ENCODE measurements at places on chromosomes 6 and 20. TPM values are rescaled to one million over a fixed set of nuclear protein-coding genes. Genes with fewer than 3 reads are reported as not detected.

DNA sequence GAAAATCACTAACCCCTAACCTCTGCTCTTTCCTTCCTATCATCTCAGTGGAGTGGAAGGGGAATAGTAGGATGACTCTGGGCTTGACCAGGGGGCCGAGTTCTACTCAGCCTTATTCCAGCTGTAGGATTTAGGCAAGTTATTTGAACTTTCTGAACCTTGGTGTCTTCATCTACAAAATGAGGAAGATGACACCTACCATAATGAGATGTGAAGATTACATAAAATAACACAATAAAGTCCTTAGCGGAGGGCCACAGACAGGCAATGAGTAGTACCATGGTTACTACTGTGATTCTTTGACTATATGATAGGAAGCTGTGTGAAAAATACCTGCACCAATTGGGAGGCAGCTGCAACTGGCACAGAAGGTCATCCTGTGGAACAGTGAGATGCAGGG lies 53.6 kb upstream of the PIM1 start:
- no peaks in the 10 kb centered on the region for H3K36me3 ChIP-seq
- H3K27ac ChIP-seq: no peak overlapping the region
- no peaks in the 10 kb centered on the region for H3K27me3 ChIP-seq
- no peak for DNase-seq

DNA sequence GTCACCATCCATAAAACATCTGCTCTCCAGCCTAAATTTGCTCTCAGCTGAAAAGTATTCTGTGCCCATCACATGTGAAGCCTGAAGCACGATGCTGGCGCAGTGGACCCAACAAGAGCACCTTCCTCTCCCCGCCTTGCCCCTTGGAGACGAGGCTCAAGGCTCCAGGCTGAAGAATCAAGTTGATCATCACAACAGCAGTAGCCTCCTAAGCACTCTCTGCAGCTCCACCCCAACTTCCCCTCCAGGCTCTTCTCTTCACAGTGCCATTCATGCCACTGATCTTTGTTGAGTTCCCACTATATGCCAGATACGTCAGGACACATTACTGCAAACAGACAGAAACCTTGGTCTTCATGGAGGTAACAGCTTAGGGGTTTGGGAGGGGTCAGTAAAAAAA lies 41.6 kb upstream of the ZNF217 start:
- no peaks in the 10 kb centered on the region for H3K36me3 ChIP-seq
- no peak for DNase-seq
- no peaks in the 10 kb centered on the region for H3K27me3 ChIP-seq
- peaks cover 9% of the 10 kb centered on the region for H3K4me1 ChIP-seq
- no peak overlapping the region for H3K4me3 ChIP-seq
- H3K27ac ChIP-seq: no peak overlapping the region

GRCh38 chr6:107698146-107698545 lies 126.0 kb downstream of the SCML4 start:
- no peak for DNase-seq
- no peak overlapping the region for H3K4me3 ChIP-seq
- H3K4me1 ChIP-seq: no peaks in the 10 kb centered on the region
- H3K36me3 ChIP-seq: no peaks in the 10 kb centered on the region

DNA sequence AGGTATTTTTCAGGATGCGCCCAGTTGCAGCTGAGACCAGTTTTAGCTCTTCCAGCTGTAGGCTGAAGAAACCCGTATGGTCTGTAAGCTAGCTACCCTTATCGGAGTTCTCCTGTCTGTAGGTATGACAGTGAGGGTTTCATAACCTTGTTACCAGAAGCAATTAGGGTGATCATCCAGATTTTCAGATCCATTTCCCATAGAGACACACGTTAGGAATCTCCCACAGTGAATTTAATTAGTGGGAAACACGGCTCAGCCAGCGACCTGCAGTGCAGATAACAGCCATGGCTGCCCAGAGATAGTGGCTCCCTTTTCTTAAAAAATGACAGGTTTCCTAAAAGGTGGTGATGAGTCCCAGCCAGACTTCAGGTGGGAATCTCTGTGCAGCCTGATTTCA lies 111.1 kb downstream of the BTBD3 start:
- H3K4me1 ChIP-seq: no peaks in the 10 kb centered on the region
- no peaks in the 10 kb centered on the region for H3K36me3 ChIP-seq
- H3K27me3 ChIP-seq: peaks cover 13% of the 10 kb centered on the region
- no peak for DNase-seq
- no peak overlapping the region for H3K27ac ChIP-seq

- peaks cover 29% of the 10 kb centered on the region for H3K36me3 ChIP-seq
- H3K27me3 ChIP-seq: no peaks in the 10 kb centered on the region
- no peak for DNase-seq
Observed at GRCh38 chr6:125789576-125790357, 993 bp upstream of the NCOA7 start.

DNA sequence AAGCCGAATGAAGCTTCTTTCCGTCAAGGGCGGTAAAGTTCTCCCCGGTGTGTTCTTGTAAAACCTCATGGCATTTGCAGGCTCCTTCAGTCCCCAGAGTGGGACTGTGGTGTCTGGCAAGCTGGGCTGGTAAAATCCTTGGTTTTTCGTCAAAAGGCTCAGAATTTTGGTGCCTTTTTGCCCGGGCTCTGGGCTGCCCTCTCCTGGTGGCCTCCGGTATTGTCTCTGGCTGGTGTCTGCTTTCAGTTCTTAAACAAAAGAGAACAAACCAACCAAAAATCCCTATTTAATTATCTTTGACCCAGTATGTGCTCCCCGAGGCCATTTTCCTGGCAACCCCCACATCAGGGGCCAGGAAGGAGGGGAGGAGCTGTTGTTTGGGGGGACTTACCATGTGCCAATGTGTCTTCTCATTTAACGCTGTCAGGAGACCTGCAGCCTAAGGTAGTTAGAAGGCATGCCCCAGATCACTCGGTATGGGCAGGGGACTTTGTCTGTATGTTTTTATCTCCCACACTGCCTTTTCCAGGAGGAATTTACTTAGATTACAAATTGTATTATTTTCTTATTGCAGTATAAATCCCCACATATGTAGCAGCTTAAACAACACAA lies 11.1 kb downstream of the CDH4 start:
- no peak overlapping the region for H3K27ac ChIP-seq
- peaks cover 81% of the 10 kb centered on the region for H3K27me3 ChIP-seq
- no peaks in the 10 kb centered on the region for H3K36me3 ChIP-seq
- no peaks in the 10 kb centered on the region for H3K4me1 ChIP-seq

DNA sequence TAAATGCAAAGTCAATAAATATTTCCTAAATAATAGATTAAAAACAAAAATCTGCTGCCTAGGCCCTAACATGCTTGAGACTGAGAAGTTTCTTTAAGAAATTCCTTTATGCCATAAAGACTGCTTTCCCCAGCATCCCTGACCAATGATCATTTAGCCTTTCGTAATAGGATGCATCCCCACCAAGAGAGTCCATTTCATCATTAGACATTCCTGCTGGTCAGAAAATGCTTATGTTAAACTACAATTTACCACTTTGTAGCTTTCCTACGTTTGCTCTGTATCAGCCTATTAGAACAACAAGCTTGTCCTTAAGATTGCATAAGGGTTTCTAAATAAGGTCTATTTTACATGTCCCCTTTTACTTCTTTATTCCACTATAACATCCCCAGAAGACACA lies 59.8 kb upstream of the HSF2 start:
- H3K27me3 ChIP-seq: no peaks in the 10 kb centered on the region
- no peaks in the 10 kb centered on the region for H3K4me1 ChIP-seq
- DNase-seq: no peak
- no peaks in the 10 kb centered on the region for H3K36me3 ChIP-seq
- H3K27ac ChIP-seq: no peak overlapping the region

DNA sequence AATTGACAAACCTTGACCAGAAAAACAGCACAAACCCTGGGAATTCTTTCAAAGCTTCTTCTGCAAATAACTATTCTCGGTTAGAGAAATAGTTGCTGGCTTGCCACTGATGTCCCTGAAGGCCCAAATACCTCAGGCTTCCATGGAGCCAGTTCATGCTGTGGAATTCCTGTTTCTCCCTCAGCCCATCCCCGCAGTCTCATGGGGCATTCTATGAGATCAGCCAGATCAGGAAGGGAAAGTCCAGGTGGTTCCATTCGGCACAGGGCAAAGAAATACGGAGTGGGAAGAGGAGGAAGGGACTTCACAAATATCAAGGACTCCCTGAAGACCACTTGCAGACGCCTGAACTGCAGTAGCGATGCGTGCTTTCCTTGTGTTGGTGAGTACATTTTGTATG lies 63.3 kb downstream of the MYLK4 start:
- no peaks in the 10 kb centered on the region for H3K27me3 ChIP-seq

GRCh38 chr6:33771146-33772081 lies 17.5 kb downstream of the LEMD2 start:
- peaks cover 24% of the 10 kb centered on the region for H3K27me3 ChIP-seq
- H3K4me1 ChIP-seq: peaks cover 6% of the 10 kb centered on the region
- peak overlapping the region; percentile 23 for H3K27ac ChIP-seq
- H3K36me3 ChIP-seq: peaks cover 68% of the 10 kb centered on the region

- no peaks in the 10 kb centered on the region for H3K36me3 ChIP-seq
- H3K4me1 ChIP-seq: no peaks in the 10 kb centered on the region
- peaks cover 56% of the 10 kb centered on the region for H3K27me3 ChIP-seq
- no peak overlapping the region for H3K27ac ChIP-seq
Observed at GRCh38 chr20:12808006-12808567, 200.7 kb upstream of the SPTLC3 start.

- H3K27me3 ChIP-seq: no peaks in the 10 kb centered on the region
- H3K27ac ChIP-seq: peak overlapping the region; percentile 93
- peak overlapping the region; percentile 34 for H3K4me3 ChIP-seq
- peaks cover 49% of the 10 kb centered on the region for H3K4me1 ChIP-seq
Observed at GRCh38 chr6:165571721-165572132, 91.3 kb downstream of the PDE10A start.

- no peaks in the 10 kb centered on the region for H3K4me1 ChIP-seq
- H3K36me3 ChIP-seq: no peaks in the 10 kb centered on the region
- no peaks in the 10 kb centered on the region for H3K27me3 ChIP-seq
- H3K4me3 ChIP-seq: no peak overlapping the region
Observed at GRCh38 chr6:8017276-8017701, 46.9 kb downstream of the BLOC1S5 start.

GRCh38 chr6:31400467-31401289 lies 2.7 kb upstream of the MICA start:
- DNase-seq: peak; percentile 76
- no peaks in the 10 kb centered on the region for H3K27me3 ChIP-seq
- H3K27ac ChIP-seq: peak overlapping the region; percentile 24
- H3K4me3 ChIP-seq: peak overlapping the region; percentile 95

DNA sequence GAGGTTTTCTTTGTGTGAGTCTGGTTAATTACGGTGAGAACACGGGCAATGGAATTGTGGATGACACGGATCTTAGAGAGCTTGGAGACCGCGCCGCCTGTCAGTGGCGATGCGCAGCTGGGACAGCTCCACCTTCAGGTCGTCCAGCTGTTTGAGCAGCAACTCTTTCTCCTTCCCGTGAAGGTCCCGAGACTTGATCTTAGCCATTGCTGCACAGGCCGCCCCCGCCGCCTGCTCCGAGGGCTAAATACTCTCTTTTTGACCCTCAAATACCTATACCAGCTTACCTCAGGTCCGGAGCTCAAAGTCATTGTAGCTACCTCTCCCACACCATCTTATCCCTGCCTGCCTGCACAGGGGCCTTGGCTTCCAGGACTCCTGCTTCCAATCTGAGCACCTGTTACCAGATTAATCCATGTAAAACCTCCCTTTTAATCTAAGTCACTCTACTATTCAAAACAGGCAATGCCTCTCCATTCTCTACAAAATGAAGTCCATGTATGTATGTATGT lies 100.2 kb downstream of the PREP start:
- H3K4me1 ChIP-seq: no peaks in the 10 kb centered on the region
- H3K36me3 ChIP-seq: peaks cover 12% of the 10 kb centered on the region
- H3K27me3 ChIP-seq: no peaks in the 10 kb centered on the region
- DNase-seq: no peak

DNA sequence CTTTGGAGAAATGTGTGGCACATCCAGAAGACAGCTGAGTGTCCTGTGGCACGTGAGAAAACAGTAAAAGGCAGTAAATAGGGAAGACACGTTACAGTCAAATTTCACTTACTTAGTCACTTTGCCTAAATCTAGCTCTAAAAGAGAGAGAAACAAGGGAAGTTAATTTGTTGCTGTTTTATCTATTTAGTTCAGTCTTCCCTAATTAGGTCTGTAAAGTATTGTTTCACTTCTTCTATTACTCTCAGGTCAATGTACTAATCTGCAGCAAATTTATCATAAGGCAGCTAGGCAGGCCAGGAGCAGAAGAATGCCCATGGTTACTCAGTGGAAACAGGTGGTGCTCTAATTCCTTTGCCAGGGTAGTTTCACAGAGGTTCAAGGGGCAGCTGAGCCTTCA lies 124.3 kb upstream of the CNR1 start:
- H3K27ac ChIP-seq: no peak overlapping the region
- no peaks in the 10 kb centered on the region for H3K36me3 ChIP-seq
- no peak overlapping the region for H3K4me3 ChIP-seq

GRCh38 chr6:82693094-82693493 lies 329.5 kb downstream of the TPBG start:
- DNase-seq: no peak
- H3K27me3 ChIP-seq: no peaks in the 10 kb centered on the region
- peaks cover 10% of the 10 kb centered on the region for H3K4me1 ChIP-seq
- no peaks in the 10 kb centered on the region for H3K36me3 ChIP-seq
- H3K4me3 ChIP-seq: no peak overlapping the region

DNA sequence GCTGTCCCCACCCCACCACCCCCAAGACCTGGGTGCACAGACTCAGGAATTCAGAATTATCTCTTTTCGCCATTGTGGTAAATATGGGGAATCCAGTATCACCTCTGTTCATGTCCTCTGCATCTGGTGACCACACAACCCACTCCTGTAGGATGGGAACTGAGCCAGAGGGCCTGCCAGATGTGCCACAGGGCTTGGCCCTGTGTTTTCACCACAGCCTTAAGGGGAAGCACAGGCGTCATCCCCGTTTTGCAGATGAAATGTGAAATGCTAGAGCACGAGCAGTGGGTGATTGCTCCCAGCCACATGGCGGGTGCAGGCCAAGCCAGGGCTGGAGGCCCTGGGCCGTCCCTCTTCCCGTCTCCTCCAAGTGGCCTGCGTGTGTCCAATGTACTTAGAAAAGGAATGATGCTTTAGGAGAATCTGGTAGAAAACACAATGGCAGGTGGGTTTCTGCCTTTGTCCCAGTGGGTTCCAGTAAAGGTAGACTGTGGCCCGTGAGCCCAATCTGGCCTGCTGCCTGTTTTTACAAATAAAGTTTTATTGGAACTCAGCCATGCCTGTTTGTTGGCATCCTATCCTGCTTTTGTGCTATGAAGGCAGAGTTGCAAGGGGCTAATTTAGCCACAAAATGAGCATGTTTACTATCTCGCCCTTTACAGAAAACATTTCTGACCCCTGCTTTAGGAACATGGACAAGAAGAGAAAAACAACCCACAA lies 309.2 kb downstream of the CDH4 start:
- H3K36me3 ChIP-seq: no peaks in the 10 kb centered on the region
- no peak overlapping the region for H3K4me3 ChIP-seq
- H3K27me3 ChIP-seq: peaks cover 21% of the 10 kb centered on the region
- H3K27ac ChIP-seq: no peak overlapping the region
- no peaks in the 10 kb centered on the region for H3K4me1 ChIP-seq

RPN2 gene
- total RNA-seq: 522 TPM

SPEF1 gene
- 0.28 TPM for total RNA-seq

ATP9A gene
- 98.5 TPM for total RNA-seq

TNFRSF6B gene
- not detected for total RNA-seq

OR2H2 gene
- not detected for total RNA-seq

SYCP2 gene
- total RNA-seq: 56.0 TPM

ADTRP gene
- 0.54 TPM for total RNA-seq

VARS2 gene
- 33.0 TPM for total RNA-seq

PERP gene
- total RNA-seq: 103 TPM

Measured in Calu3 (cell line).